ENCODE measurements at places on chromosomes 7 and 10.

DNA sequence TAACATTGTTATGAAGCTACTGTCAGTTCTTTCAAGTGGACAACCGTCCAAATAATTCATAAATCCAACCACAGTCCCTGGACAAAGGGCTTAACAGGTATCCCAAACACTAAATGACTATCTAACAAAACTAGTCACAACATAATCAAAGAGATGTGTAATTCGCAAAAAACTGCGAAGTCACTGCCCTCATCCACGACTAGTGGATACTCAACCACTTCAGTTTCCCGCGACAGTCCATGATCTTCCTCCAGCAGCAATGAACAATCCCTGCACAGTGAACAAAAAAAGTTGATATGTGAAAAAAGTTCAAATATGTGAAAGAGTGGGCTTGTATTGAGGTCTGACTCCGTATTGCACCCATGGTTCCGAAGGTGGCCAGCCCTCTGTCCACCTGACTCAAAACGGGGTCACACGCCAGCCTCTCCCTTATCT is 287 bp downstream of the DCLRE1A start:
- H3K27me3 ChIP-seq, result no peaks in the 10 kb centered on the region
- peak overlapping the region; percentile 81 for H3K27ac ChIP-seq
- H3K4me3 ChIP-seq, result peak overlapping the region; percentile 96
- DNase-seq, result no peak
- peaks cover 16% of the 10 kb centered on the region for H3K4me1 ChIP-seq

- H3K27ac ChIP-seq, result no peak overlapping the region
- no peak overlapping the region for H3K4me3 ChIP-seq
- no peaks in the 10 kb centered on the region for H3K36me3 ChIP-seq
- no peaks in the 10 kb centered on the region for H3K4me1 ChIP-seq
Observed at GRCh38 chr10:89505640-89506275, 29.6 kb downstream of the SLC16A12 start.

DNA sequence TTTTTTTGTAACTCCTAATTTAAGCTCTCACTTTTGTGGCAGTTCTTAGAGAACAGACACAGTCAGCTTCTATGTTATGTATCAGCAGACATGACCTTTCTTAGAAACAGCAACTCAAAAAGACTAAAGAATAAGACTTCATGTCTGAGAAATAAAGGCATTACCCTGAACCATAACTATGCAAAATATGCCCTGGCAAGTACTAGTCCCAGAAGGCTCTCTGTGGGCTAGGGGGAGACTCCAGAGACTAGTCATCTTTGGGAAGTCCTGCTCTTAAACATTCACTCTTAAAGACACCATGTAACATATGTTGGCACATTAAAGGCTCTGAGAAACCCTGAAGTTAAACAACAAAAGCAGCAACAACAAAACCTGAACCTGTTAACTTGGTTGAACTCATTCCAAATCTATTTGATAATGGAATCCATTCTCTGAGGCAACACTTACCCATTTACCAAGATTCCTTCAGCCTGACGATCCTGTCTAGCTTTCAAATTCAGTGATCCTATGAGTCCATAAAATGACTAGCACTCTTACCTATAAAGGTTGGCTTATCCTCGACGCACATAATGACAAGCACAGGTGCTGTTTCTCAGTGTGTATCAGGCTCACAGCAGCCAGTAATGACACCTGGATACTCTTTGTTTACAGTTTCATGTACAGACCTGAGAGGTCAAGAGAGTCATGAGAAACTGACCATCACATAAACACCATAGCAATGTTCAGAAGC is 62.3 kb downstream of the OSBPL3 start:
- H3K4me3 ChIP-seq, result no peak overlapping the region
- no peaks in the 10 kb centered on the region for H3K4me1 ChIP-seq
- H3K27ac ChIP-seq, result no peak overlapping the region
- H3K27me3 ChIP-seq, result no peaks in the 10 kb centered on the region

DNA sequence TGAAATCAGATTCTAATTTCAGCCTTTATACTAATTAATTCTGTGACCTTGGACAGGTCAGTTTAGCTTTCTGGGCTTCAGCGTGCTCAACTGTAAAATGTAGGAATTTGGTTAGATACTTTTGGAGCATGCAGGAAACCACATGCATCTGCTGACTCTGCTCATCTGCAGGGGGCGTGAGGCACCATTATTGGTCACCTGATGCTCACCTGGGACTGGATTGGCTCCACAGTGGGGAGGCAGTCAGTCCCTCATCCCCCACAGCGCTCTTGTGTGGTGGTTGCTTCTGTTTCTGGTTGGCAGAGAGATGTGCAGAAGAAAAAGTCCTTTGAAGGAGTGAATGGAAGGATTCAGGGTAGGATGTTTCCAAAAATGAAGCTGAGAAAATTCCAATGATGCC is 150.9 kb upstream of the MTPN start:
- no peaks in the 10 kb centered on the region for H3K36me3 ChIP-seq
- DNase-seq, result no peak
- no peak overlapping the region for H3K27ac ChIP-seq

DNA sequence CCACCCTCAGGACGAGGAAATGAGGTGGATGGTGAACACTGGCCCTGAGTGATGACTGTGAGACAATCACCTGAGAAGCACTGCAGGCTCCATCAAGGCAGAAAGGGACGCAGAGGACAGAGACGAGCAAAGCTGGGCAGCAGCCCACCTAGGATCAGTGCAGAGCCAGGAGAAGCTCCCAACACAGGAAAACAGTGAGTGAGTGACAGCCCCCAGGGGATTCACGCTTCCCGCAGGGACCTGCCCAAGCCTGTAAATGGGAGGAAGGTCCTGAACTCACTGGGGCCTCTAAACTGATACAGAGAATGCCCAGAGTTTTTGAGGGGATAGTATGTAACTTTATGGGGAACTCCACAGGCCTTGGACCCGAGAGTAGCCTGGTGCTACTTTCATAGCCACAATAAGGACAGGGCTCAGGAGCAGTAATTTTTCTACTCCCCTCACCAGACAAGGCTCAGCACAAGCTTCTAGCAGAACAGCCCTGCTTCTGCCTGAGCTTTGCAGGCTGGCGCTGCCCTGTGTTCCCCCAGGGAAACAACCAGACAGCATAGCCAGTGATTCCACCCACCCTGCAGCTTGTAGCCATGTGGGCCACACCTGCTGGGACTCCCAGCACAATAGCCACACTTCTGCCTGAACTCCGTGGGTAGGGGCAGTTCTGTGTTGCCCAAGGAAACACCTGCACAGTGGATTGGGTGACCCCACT is 708.4 kb downstream of the POM121L12 start:
- no peaks in the 10 kb centered on the region for H3K27me3 ChIP-seq
- no peaks in the 10 kb centered on the region for H3K4me1 ChIP-seq
- H3K4me3 ChIP-seq, result no peak overlapping the region
- no peak overlapping the region for H3K27ac ChIP-seq

GRCh38 chr10:123604506-123604905 is 61.6 kb upstream of the GPR26 start:
- H3K27ac ChIP-seq, result no peak overlapping the region
- H3K4me3 ChIP-seq, result no peak overlapping the region
- DNase-seq, result no peak
- no peaks in the 10 kb centered on the region for H3K4me1 ChIP-seq
- H3K36me3 ChIP-seq, result no peaks in the 10 kb centered on the region

DNA sequence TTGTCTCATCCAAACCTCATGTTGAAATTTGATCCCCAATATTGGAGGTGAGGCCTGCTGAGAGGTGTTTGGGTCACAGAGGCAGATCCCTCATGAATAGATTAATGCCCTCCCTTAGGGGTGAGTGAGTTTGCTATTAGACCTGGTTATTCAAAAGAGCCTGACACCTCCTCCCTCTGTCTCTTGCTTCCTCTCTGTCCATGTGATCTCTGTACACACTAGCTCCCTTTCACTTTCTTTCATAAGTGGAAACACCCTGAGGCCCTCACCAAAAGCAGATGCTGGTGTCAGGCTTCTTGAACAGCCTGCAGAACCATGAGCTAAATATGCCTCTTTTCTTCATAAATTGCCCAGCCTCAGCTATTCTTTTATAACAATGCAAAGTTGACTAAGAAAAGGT is 447.1 kb downstream of the MDFIC start:
- no peak for DNase-seq
- H3K4me3 ChIP-seq, result no peak overlapping the region
- H3K36me3 ChIP-seq, result no peaks in the 10 kb centered on the region
- no peaks in the 10 kb centered on the region for H3K27me3 ChIP-seq

DNA sequence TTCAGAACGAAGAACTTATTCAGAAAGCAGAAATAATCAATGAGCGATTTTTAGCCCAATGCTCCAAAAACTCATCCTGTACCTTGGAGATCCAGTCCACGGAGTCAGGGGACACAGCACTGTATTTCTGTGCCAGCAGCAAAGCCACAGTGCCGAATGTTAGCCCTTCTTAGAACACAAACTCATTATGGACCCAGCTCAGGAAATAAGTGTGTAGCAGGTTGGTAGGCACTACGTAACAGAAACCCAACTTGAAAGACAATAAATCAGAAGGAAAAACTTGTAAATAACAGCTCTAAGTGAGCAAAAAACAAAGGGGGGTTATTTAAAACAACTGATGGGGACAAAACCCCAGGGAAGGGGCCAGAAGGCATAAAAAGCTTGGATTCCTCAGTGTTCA is 112.0 kb upstream of the PRSS1 start:
- no peak overlapping the region for H3K27ac ChIP-seq
- no peaks in the 10 kb centered on the region for H3K4me1 ChIP-seq
- no peak overlapping the region for H3K4me3 ChIP-seq

- no peaks in the 10 kb centered on the region for H3K36me3 ChIP-seq
- no peak overlapping the region for H3K4me3 ChIP-seq
- H3K27me3 ChIP-seq, result no peaks in the 10 kb centered on the region
- DNase-seq, result no peak
- no peak overlapping the region for H3K27ac ChIP-seq
- H3K4me1 ChIP-seq, result no peaks in the 10 kb centered on the region
Observed at GRCh38 chr7:69510114-69510513, 88.2 kb upstream of the AUTS2 start.

GRCh38 chr7:81902536-81902935 is 132.7 kb upstream of the HGF start:
- no peaks in the 10 kb centered on the region for H3K27me3 ChIP-seq
- H3K27ac ChIP-seq, result no peak overlapping the region
- DNase-seq, result no peak

GRCh38 chr10:17951868-17952371 is at the start of gene SLC39A12:
SLC39A12 (plus strand) TSS chr10:17951918; CDS start chr10:17953277, 1,359 bp downstream.
- H3K27ac ChIP-seq, result no peak within 1 kb of the TSS
- no peaks in the 10 kb centered on the region for H3K4me1 ChIP-seq
- no peaks in the 10 kb centered on the region for H3K27me3 ChIP-seq
- no peak within 1 kb of the TSS for H3K4me3 ChIP-seq
- DNase-seq, result no peak

DNA sequence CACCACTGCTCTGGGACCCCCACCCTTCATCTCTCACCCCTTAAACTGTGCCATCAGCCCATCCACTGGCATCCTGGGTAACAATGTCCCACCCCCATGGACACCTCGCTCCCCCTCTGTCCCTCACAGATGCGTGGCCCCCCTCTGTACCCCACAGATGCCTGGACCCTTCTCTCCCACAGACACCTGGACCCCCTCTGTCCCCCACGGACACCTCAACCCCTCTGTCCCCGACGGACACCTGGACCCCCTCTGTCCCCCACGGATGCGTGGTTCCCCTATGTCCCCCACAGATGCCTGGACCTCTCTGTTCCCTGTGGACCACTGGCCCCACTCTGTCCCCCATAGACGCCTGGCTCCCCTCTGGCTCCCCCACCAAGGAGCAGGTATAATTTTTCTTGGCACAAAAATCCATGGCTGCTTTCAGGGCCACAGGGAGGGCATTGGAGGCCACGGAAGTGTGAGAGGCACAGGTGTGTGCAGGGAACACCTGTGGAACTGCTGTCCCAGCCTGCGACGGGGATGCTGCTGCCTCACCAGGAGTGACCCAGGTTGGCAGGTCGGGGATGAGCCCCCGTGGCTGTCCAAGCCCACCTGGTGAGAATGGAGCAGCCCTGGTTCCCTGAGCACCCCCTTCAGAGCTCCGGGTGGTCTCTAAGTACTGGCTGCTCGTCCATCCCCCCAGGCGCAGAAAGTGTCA is 193.5 kb downstream of the PTPRN2 start:
- peaks cover 9% of the 10 kb centered on the region for H3K4me1 ChIP-seq
- no peak overlapping the region for H3K27ac ChIP-seq
- H3K4me3 ChIP-seq, result no peak overlapping the region
- no peaks in the 10 kb centered on the region for H3K36me3 ChIP-seq

DNA sequence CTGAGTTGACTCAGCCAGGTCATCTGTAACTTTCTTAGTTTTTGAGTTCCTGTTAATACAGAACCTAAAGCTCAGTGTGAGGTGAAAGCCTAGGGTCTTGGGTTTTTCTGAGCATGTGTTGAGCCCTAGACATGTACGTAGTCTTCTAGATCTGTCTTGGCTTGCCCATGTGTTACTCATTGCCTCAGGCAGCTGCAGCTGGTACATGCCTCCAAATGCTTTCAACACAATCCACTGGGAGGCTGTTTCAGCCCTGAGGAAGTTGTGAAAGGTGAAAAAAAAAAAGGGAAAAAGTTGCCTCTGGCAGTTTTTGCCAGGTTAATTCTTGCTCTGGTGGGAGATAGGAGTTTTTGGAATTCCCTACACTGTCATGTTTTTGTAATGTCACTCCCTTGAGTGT is 134.6 kb downstream of the RNF216 start:
- no peak overlapping the region for H3K4me3 ChIP-seq
- no peaks in the 10 kb centered on the region for H3K36me3 ChIP-seq
- no peaks in the 10 kb centered on the region for H3K27me3 ChIP-seq
- no peak for DNase-seq
- no peaks in the 10 kb centered on the region for H3K4me1 ChIP-seq

GRCh38 chr10:46545861-46546590 is 10.4 kb downstream of the GPRIN2 start:
- DNase-seq, result peak; percentile 20
- H3K27ac ChIP-seq, result no peak overlapping the region
- no peaks in the 10 kb centered on the region for H3K27me3 ChIP-seq

GRCh38 chr10:25768167-25768566 is 165.9 kb upstream of the MYO3A start:
- no peaks in the 10 kb centered on the region for H3K27me3 ChIP-seq
- no peak for DNase-seq
- H3K4me3 ChIP-seq, result no peak overlapping the region
- H3K4me1 ChIP-seq, result no peaks in the 10 kb centered on the region
- H3K27ac ChIP-seq, result no peak overlapping the region

DNA sequence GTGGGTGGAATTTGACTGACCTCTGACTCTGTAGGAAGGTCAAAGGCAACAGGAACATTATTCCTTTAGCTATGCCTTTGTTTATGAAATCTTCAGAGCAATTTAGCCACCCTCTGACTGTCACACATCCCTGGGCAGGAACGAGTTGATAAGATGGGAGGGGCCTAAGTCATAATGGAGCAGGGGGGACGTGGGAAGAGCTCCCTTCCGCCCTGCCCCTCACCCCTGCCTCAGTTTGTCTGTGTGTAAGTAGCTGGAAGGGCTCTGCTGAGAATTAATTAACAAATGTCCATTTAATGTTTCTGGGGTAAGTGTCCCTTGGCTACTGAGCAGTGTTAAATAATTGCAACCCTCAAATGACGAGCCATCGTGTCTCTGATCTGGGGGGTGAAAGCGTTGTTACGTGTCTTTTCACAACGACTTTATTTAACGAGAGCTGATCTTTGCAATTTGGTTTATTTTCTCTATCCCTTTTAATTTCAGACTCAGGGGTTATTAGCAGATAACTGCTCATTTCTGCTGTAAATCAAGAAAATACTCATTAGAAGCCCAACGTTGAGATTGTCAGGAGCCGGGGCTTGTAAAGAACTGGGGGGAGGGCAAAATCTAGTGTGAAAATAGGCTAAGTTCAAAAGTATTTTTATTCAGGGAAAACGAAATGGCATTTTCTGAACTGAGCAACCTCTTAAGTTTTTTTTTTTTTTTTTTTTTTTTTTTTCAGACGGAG is 12.5 kb upstream of the UNCX start:
- no peak for DNase-seq
- no peaks in the 10 kb centered on the region for H3K36me3 ChIP-seq

Data from colonic mucosa (tissue), 4 donors.